H9 (cell line): ENCODE measurements at places on chromosomes 2 and 18. TPM values are rescaled to one million over a fixed set of nuclear protein-coding genes. Genes with fewer than 3 reads are reported as not detected.

Gene B3GNT7
- 39.1 and 42.2 TPM in 2 replicates for total RNA-seq

GRCh38 chr2:229270551-229271410 is at the start of gene PID1:
PID1 (minus strand) TSS chr2:229271287; CDS start chr2:229271043, 244 bp downstream.
- H3K36me3 ChIP-seq = no peaks in the 10 kb centered on the region
- no peaks in the 10 kb centered on the region for H3K4me1 ChIP-seq
- H3K4me3 ChIP-seq = peak within 1 kb of the TSS; percentile 66
- peak; percentile 41 for DNase-seq
- no peaks in the 10 kb centered on the region; the same call in none of the 2 replicates for H3K27me3 ChIP-seq
- H3K27ac ChIP-seq = no peak within 1 kb of the TSS

DNA sequence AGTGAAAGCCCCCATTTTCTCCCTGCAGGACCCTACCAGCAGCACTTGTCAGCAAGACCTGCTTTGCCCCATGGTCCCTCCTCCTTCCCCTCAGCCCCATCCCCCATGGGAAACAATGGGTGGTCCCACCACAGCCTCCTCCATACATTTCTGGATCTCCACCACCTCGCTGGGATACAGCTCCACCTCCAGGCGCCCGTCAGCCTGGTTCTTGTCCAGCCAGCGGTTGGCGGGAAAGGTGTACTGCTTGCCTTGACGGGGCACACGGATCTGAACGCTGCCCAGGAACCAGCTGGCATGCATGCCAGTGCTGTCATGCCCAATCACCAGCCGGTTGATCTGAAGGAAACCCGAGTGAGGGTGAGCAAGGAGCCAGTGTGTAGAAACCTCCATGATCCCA is 90.9 kb downstream of the LOXHD1 start:
- H3K4me1 ChIP-seq = peaks cover 4% of the 10 kb centered on the region; the same call in 1 of the 2 replicates
- no peak overlapping the region for H3K27ac ChIP-seq
- no peaks in the 10 kb centered on the region for H3K36me3 ChIP-seq
- no peak for DNase-seq

DNA sequence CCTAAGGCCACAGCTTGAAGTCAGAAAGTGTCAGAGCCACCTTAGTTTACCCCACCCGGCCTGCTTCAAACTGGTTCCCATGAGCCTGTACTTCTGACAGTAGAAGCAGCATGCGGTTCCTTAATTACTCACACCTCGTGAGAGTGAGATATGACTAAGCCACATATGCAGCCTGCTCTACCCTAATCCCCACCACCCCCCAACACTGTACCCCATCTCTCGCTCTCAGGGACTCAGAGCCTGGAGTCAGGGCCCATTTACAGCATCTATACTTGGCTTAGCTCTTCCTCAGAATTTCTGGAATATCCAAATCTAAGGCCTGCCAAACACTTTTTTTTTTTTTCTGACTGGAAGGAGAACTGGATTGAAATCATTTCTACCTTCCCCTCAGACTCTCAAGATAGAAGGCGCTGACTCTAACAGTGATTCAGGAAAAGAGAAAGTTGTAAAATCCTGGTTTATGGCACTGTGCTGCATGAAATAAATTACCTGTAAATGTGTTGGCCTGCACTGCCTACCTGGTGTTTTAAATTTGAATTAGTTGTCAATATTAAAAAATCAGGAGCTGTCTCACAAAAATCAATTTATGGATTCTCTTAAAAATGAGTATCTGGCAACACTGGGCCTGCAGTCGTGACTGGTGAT is 360.0 kb downstream of the RND3 start:
- no peak overlapping the region for H3K27ac ChIP-seq
- H3K36me3 ChIP-seq = no peaks in the 10 kb centered on the region; the same call in 1 of the 2 replicates
- no peak for DNase-seq
- no peaks in the 10 kb centered on the region for H3K4me1 ChIP-seq
- H3K27me3 ChIP-seq = no peaks in the 10 kb centered on the region
- H3K4me3 ChIP-seq = no peak overlapping the region

GRCh38 chr2:48713647-48714046 is 41.9 kb downstream of the LHCGR start:
- H3K27me3 ChIP-seq = no peaks in the 10 kb centered on the region
- H3K36me3 ChIP-seq = no peaks in the 10 kb centered on the region
- H3K4me3 ChIP-seq = no peak overlapping the region
- no peak overlapping the region for H3K27ac ChIP-seq
- DNase-seq = no peak

DNA sequence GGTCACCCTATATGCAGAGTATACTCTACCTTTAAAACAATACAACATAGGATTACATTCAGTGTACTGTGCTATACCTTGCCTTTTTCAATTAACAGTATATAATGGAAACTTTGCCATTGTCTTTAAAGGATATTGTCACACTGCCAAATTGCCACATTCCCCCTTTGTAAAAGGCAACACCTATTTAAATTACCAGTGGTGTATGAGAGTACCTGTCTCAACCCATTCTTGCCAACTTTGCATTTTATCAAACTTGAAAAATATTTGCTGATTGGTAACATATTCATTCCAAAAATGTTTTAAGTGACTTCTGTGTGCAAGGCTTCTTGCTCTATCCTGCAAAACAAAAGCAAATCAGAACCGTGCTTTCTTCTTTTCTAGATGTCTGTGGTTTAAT is 92.9 kb downstream of the FMNL2 start:
- no peaks in the 10 kb centered on the region for H3K36me3 ChIP-seq
- H3K4me1 ChIP-seq = peaks cover 12% of the 10 kb centered on the region; the same call in 1 of the 2 replicates
- DNase-seq = no peak
- no peak overlapping the region for H3K4me3 ChIP-seq
- H3K27me3 ChIP-seq = no peaks in the 10 kb centered on the region
